Kasumi-1 (cell line): ENCODE measurements at places on chromosomes 4 and X.

DNA sequence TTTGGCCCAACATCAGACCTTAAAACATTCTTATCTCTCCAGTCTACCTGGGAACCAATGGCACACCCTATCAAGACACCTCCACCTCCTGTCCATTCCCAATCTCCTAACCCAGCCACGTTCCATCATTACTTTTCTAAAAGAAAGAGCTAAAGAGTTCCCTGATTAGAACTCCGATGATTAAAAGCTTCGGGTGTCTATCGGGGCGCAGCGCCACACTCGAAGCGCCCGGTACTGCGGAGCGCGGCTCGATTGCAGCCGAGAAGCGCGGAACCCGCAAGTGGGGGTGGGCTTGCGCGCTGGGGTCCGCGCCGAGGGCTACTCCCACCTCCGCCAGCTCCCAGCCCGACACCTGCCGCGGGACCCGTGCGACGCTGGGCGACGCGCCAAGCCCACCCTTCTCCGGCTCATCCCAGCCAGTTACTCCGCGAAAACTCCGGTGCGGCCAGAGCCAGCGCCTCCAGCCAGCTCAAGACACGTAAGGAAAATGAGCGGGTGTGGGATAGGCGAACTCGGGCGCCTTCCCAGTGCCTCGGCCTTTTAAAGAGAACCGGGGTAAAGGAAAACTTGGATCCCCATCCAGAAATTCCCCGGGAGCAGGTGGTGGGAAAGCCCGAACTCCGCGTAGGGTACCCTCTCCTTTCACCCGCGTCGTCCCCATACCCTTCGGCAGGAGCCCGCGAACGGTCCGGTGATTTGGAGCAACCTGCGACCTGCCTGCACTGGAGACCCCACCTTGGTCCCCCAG lies 593 bp downstream of the NPY1R start:
- no peak for DNase-seq

DNA sequence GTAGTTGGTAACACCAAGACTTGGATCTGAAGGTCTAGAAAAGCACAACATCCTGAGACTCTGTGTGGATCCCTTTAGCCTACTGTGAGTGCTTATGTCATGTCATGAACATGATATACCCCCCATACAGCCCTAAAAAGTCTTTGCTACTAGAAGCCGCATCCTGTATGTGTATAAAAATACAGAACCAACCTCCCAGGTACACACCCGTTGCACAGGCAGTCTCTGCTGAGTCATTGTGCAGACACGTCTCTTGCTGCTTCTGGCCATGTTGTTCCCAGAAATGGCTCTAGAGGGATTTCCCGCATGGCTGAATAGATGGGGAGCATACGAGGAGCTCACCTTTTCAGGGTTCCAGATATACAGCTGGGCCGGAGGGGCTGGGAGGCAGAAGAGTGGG lies 93.3 kb downstream of the MAMLD1 start:
- no peak for DNase-seq

- no peak for DNase-seq
Measured at GRCh38 chr4:16066586-16067128, 17.2 kb downstream of the PROM1 start.

GRCh38 chr4:137238456-137239162 lies 293.7 kb downstream of the PCDH18 start:
- no peak for DNase-seq

DNA sequence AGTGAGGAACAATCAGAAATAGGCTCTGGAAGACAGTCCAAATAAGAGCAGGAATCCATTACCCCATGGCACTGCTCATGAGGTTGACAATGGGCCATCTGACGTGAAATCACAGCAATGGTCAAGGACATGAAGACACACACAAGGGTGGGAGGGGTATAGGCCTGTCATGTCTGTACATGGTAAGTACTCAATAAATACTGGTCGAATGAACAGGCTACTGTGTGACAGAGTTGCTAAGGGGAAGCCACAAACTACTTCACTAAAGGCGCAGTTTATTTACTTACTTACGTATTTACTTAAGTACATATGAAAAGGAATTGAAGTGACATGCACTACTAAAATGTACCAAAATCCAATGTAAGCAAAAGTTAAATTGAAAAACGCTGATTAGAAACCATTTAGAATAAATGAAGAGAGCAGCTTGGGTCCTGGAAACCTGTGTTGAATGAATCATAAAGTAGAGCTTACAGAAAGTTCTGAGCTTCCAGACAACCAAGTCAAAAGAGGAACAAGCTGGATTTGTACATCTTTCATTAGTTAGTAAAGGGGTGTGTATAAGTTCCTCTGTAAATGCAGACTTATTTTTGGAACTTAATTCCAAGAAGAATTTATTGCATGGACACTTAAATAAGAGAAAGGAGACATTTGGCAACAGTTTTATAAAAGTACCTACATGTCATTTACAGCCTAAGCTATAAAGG lies 32.7 kb downstream of the ALPK1 start:
- DNase-seq: no peak

- DNase-seq: no peak
Measured at GRCh38 chr4:7367406-7367805, 67.3 kb downstream of the PSAPL1 start.

DNA sequence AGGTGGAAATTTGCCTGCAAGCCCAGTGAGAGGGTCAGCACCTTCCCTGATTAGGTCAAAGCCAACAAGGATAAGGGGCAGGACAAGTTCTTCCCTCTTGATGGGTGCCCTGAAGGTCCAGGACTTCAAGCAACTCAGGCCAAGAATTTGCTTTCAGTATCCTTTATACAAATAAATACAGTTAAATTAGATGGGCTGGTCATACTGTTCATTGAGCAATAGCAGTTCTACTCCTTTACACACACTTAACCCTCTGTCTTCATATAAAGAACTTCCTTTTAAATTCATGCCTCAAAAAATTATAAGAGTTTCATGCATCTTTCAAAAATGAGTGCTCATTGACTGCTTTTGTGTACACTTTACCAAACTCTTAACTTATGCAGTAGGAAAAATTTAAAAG lies 392.0 kb downstream of the SPRY1 start:
- DNase-seq: no peak

DNA sequence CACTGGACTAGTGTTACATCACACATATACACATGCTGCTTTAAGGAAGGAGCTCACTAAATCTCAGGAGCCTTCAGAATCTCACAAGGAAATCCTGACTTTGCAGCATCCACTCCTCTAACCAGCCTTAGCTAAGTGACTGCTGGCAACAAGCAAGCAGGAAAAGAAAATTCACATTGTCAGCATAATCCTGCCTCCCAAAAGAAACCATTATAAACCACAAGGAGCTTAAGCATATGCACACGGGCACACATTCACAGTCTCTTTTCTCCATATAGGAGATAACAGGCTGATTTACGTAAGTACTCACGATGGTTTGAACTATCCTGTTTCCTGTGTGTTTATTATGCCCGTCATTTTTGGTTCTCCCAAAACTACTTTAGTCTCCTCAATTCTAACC lies 136.3 kb downstream of the TMEM144 start:
- no peak for DNase-seq

DNA sequence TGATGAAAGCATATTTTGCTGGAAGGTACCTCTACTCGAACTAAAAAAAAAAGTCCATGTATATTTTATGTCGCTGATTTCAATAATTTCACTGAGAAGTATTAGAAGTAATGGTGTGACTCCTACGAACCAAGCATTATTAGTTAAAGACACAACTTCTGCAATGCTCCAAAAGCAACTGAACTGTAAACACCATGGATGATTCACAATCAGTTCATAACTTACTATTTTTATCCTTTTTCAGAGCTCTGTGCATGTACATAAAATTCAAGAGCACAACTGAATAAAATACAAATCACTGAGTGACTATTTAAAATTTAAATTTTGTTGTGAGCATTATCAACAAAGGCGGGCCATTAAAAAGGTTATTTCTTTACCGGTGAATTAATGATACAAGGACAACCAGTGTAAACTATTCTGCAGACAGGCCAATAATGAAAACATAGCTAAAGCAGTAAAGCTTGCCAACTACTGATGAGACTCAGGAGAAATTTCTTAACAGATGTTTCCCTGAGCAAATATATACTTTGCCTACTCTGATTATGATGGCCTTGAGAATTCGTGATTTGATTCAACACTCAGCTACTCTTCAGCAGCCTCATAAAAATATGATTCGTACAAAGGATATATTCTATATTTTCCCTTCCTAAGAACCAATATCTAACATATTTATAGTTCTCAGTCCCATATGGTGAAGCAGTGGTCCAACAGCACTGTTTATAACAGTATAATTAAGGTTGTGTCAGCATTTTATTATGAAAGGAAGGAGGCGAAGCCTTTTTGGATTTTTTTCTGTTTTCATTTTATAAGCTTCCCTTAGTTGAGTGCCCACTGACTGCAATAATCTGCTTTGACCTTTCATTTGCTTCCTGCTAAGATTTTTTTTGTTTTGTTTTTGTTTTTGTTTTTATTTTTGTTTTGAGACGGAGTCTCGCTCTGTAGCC lies 62.8 kb upstream of the NEIL3 start:
- no peak for DNase-seq

GRCh38 chr4:8772499-8773123 lies 99.0 kb downstream of the HMX1 start:
- no peak for DNase-seq

DNA sequence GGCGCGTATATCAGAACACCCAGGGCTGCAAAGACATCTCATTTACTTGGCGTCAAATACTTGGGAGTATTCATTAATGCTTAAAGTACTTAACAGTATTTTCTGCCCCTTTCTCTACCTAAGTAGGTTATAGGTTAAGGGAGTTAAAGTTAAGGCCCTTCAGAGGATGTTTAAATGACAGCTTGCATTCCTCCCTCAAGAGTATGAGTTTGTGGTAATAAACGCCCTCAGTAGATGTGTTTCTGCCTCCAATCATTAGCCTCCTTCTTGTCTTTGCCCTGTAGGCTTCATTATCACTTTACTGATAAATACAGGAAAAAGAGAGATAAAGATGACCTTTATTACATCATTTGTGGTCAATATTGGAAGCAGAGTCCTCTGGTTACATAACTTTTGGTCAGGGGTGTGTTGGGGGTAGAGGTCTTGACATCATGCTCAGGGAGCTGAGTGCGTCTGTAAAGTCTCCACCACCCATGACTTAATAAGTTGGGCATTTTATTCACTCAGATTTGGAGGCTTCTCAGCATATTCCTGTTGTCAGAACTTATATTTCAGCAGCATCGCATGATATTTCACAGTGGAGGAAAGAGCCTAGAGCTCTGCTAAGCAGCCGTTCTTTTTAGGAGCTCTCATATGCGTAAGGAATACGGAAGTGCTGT lies 145.9 kb downstream of the CPE start:
- DNase-seq: no peak

DNA sequence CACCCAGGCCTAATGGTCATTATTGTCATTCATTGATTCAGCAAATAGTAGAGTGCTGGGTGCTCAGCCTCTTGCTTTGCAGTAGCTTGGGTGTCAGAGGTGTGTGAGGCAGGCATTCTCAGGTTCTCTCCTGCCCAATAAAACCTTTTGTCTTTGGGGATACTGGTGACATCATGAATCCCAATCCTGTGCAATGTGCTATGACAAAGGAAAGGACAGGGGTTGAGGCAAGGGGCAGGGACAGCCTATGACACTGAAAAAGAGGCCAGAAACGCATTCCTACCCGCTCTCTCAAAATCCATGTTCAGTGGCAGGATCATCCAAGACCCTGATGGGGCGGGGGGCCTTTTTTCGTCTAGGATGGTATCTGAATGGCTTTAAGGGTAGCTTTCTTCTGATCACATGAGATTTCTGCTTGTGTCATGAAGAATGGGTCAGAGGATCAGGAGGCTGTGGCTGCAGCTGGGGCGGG lies 1.5 kb upstream of the FAM193A start:
- no peak for DNase-seq

- DNase-seq: no peak
Measured at GRCh38 chr4:176307666-176307930, 12.2 kb upstream of the SPCS3 start.

DNA sequence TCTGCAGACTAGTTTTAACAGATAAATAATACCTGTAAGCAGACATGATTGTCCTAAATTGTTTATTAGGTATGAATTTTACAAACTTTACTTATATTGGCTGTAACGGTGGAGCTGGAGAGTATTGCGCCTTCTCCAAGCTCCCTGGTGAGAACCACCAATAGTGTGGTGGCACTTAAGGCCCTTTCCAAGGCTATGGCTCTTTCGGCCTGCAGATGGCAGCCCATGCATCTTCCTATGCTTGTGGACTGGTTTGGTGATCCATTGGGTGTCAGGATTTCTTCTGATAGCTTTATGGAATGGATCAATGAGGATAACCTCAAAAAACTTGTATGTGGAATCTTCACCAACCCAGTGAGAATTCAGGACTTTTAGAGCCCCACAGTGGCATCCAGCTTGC lies 7.8 kb downstream of the LARP1B start:
- DNase-seq: peak; percentile 40

DNA sequence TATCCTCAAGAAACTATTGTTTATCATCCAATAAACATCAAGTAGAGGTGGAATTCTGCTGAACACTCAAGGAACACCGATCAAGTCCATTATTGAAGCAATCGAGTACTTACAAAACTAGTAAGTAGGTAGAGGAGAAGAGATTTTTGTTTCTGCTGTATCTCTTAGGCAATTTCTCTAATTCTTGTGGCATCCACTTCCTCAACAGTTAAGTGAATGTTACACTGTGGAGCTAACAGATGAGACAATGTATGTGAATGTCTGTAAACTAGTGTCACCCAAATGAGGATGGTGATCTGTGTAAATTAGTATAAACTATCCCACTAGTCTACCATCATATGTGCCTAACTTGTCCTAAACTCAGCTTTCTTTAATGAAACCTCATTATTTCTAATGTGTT lies 261.6 kb downstream of the ARHGAP24 start:
- peak; percentile 24 for DNase-seq

DNA sequence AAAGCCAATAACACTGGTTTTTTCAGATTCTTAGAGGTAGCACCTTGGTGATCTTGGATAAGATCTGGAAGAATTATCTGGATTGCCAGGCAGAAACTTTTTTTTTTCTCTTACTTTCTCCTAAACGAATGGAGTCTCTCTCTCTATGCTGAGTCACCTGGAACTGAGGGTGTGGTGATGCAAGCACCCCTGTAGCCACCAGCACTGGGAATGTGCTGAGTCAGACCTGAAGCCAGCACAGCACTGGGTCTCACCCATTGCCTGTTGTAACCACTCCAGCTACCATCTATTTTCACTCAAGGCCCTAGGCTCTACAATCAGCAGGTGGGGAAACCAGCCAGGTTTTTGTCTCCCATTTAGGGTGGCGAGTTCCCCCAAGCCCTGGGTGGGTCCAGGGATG lies 923.8 kb downstream of the RAPGEF2 start:
- no peak for DNase-seq

- no peak for DNase-seq
Measured at GRCh38 chrX:154355094-154355775, 19.2 kb downstream of the FLNA start.

- no peak for DNase-seq
Measured at GRCh38 chr4:40630335-40631021, 814 bp upstream of the RBM47 start.

GRCh38 chr4:87430038-87430437 lies 7.7 kb downstream of the NUDT9 start:
- no peak for DNase-seq

DNA sequence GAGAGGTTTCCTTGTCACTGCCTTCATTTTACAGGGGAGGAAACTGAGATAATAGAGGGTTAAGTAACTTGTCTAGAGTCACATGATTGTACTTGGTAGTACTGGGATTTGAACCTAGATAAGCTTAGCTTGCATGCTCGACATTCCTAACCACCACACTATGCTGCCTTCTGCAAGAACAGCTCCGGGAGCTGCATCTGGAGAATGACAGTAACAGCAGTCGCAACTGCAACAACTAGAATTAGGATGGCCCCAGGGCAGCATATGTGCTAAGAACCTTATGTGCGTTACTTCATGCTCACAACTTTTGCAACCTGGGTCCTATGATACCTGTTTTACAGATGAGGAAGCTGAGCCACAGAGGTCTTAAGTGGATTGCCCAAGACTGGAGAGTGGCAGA lies 89.5 kb upstream of the LCORL start:
- DNase-seq: no peak
